ENCODE measurements at places on chromosomes 7 and 10.

- DNase-seq: peak; percentile 10
Measured at GRCh38 chr7:120805636-120806388, 52.1 kb downstream of the TSPAN12 start.

DNA sequence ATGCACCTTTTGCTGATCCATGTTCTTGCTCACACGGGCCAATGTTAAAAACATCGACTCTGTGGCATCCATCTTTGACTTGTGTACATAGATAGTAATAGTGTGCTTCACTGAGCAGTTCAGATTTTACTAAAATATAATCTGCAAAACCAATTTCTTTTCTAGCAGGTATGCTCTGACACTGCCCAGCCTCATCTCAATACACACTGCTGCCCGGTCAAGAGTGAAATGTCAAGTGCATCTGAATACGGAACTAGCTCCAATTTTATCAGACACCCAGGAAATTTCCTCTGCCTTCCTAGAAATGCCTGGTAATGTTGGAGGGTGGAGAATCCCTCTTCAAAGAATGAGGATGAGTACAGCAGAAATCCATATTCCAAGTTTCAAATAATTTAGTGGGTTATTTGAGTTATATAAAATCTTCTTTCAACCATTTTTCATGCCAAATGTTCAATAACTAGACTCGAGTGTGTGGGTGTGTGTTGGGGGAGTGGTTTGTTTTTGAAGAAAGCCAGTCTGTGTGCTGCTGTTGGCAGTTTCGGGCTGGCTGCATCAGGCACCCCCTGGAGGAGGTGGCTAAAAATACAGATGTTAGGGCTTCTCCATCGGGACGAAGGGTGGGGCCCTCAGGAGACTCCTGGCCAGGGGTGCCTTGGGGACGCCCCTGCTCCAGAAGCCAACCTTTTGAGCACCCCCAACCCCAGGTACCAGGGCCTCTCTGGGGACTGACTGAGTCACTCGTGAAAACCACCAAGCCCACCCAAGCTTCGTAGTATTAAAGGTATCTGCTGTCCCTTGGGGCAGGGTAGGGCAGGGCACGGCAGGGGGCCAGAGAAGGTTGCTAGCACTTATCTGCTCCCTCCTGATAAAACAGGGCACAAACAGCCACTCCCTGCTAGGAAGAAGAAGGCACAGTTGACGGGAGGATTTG, 15.4 kb downstream of the CTBP2 start:
- no peak for DNase-seq

GRCh38 chr7:39405581-39405980, 160.6 kb upstream of the YAE1 start:
- DNase-seq: no peak

DNA sequence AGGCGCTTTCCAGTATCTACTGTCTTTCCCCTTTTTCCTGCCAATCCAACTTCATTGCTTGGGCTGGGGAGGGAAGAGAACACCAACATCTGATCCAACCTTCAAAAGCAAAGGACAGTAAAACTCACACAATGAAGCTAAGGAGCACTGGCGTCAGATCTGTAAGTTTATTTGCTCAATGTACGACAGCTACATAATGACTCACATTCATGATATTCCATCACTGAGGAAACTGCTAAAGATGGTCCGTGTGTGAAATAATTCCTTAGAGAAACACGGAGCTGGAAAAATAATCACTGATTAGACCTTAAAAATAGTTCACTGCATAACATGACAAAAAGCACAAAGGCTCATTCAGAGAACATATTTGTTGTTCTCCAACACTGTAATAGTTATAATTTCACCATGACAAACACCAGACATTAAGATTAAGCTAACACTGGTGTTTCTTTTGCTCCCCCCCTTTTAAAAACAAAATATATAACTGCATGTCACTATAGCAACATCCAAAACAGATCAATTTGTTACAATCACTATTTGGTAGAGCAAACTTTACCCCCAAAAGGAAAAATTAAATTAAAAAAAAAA, 24.3 kb downstream of the HSPB1 start:
- no peak for DNase-seq

GRCh38 chr7:2723138-2723850, 35.3 kb downstream of the AMZ1 start:
- no peak for DNase-seq

DNA sequence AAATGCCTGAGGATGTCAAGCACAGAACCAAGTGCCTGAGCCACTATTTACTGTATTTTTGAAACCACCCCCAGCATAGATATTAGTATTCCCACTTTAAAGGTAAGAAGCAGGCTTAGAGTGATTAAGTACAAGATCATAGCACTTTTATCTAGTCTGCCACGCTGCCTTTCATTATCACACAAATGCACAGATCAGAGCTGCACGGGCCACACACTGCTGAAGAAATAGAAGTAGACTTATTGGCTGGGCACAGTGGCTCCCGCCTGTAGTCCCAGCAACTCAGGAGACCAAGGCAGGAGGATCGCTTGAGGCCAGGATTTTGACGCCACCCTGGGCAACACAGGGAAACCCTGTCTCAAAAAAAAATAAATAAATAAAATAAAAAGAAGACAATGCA, 38.2 kb downstream of the NCAPG2 start:
- no peak for DNase-seq

DNA sequence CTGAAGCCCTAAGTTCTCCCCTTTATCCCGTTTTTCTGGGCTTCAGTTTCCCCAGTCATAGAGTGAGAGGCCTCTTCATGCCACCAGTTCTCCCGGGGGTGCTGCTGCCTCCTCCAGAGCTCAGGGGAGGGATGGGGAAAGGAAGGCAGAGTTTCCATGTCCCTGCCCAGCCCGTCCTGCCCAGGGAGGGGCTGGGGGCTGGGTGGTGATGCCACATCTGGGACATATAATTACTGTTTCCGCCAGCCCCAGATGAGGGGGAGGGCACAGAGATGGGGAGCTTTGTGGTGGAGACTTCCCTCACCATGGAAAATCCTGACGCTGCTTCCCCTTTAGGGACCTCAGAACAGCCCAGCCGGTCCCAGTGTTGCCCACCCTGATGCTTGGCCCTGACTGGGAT, 4.1 kb downstream of the AQP1 start:
- DNase-seq: no peak

GRCh38 chr7:121529003-121529402, 132.9 kb upstream of the FAM3C start:
- no peak for DNase-seq

DNA sequence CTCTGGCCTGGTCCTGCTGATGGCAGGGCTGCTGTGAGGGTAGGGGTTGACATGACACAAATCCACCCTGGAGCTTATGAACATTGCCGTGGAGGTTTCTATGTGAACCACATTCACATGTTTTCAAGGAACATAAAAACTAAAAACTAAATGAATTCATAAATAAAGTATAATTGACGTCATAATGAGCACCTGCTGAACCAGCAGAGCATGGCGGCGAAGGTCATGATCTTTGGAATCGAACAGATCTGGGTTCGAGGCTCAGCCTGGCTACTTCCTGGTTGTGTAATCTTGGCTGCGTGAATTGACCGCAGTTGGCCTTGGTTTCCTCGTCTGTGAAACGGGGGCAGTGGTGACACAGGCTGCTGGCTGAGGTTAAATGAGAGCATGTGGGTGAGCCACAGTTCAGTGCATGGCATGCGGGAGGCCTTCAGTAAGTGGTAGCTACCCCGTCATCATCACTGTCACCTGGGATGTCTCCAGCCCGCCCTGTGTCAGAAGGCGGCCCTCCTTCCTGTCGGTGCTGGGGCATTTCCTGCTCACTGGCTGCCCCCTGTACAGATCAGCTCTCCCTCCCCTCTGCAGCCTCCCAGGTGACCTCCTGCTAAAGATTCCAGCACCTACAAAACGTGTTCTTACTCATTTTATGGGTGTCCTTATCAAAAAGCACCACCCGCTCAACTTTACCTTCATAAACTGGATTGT, 190.3 kb upstream of the SHH start:
- no peak for DNase-seq

- peak; percentile 36 for DNase-seq
Measured at GRCh38 chr10:84308481-84309304, 19.7 kb upstream of the CCSER2 start.

DNA sequence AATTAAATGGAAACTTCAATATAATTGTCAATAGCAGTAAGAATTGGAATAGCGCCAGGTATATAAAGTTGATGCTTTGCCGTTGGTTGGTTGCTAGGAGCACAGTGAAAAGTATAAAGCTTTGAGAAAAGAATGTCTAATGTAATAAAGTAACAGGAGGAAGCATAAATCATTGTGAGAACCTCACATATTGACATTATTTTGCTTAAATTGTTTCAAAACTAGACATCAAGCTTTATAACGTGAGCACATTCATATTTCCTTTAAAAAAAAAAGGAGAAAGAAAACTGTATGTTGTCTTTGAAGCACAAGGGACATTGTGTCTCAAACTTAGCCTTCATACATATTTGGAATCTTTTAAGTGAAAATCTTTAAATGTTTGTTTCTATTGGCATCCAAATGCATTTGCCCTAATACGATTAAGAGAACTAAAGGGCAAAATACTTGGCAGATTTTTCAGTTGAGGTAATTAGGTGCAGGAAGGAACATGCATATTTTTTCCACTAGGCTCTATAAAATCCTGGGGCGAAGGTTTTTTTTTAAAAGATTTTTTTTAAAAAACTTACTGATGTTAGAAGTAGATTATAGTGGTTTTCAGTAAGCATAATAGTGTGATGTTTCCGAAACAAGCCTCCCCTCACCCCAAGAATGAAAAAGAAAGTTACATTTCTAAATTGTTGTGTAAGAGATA, 92.4 kb downstream of the ARID5B start:
- no peak for DNase-seq

- no peak for DNase-seq
Measured at GRCh38 chr10:125392609-125393008, 232.2 kb upstream of the CTBP2 start.

- no peak for DNase-seq
Measured at GRCh38 chr10:71777213-71777985, 4.1 kb upstream of the VSIR start.

DNA sequence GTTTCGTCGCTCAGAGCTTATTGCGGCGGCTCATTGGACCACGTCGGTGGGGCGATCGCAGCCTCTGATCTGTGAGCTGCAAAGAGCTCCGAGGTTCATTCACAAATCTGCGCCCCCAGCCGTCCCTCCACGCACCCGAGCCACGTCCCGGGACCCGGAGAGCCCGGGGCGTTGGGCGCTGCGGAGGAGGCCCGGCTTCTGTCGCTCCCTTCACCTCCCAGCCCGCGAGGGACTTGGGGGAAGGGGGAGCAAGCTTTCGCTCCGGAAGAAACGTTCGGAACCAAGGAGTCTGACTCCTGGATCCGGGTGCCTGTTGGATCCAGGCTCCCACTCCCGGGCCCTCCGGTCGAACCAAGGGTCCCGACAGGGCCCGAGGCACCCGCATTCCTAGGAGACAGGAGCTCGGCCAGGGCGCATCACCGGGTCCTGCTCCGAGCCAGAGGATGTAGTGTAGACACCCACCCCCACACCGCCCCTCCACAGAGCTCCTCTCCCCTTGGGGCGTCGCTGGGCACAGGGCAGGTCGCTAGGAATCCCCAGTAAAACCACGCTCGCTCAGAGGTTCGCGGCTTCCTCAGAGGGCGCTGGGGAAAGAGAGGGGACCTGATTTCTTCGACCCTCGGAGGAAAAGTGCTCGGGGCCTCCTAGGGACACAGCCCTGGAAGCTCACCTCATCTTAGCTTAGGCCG, 7.9 kb upstream of the EN2 start:
- no peak for DNase-seq

GRCh38 chr7:69937097-69937496, 338.8 kb downstream of the AUTS2 start:
- DNase-seq: no peak

DNA sequence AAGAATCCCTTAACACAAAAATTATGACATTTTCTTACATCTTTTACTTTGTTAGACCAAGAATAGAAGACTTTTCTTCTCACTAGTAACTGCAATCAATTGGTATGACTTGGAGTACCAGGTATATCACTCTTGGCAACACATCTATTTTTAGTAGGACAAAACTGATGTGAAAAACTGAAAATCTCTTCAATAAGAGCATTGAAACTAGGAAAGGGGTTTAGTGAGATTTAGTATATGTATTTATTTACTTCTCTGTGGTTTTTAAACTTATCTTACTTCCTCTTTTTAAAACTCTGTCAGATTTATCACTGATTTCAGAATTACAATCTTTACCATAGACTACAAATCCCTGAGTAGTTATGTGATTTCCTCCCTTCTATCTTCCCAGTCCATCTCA, 366.2 kb downstream of the PCDH15 start:
- no peak for DNase-seq

DNA sequence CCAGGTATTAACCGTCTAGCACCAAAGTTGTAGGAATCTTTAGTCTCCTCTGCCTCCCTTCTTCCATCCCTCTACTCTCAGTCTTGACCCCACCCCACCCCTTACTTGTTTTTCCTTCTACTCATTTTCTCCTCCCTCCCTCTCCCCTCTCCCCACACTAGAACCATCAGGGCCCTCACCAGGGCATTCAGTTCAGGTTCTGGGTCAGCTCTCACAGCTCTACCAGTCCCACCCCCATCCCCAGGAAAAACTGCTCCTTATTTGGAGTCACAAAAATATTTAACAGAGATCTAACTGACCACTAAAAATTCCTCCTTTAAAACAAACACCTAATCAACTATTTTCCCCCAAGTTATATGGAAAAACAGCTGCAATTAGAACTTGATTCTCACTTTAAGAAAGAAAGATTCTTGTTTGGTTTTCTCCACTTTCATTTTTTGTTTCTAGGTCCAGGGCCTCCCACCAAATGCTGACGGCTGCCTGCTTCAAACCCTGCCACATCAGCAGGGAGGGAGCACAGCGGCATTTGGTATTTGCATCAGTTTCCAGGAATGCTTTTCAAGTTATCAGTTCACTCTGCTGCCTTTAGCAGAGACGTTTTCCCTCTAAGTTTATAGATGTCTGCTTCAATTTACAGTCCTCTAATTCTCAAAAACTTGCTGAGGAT, 2.8 kb upstream of the COL1A2 start:
- DNase-seq: no peak

DNA sequence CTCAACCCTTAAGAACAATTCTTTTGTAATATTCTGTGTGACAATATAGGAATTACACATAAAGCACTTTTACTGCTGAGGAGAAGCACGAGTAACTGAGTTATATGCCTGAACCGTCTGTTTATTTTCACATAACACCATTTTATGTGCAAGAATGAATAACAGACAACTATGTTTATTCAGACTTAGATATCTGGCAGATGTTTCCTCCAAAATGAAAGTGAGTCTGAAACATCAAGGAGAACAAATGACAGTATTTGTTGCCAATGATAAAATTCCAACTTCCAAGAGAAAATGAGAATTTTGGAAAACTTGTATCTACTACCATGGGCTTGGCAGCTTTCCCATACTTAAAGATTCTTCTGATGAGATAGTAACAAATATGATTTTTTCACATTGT, 51.4 kb downstream of the DNMBP start:
- no peak for DNase-seq

DNA sequence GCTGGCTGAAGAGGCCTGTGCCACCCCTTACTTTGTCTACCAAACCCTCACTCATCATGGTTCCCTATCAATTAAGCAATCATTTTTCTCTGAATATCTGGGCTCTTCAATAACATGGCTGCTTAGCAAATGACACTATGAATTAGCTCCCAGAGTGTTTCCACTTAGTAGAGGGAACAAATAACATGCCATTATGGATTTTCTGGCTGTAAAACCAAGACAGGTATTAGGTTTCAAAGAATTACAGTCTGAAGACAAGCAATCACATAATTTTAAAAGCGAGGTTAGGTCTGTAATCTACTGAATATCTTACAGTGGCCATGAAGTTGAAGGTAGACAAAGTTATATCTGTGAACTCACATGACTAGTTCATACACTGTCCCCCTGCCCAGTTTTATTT, 220.8 kb upstream of the PHYHIPL start:
- DNase-seq: no peak

GRCh38 chr7:43592326-43592725, 9.4 kb downstream of the STK17A start:
- DNase-seq: no peak
